ENCODE measurements at places on chromosomes 3 and 15.

DNA sequence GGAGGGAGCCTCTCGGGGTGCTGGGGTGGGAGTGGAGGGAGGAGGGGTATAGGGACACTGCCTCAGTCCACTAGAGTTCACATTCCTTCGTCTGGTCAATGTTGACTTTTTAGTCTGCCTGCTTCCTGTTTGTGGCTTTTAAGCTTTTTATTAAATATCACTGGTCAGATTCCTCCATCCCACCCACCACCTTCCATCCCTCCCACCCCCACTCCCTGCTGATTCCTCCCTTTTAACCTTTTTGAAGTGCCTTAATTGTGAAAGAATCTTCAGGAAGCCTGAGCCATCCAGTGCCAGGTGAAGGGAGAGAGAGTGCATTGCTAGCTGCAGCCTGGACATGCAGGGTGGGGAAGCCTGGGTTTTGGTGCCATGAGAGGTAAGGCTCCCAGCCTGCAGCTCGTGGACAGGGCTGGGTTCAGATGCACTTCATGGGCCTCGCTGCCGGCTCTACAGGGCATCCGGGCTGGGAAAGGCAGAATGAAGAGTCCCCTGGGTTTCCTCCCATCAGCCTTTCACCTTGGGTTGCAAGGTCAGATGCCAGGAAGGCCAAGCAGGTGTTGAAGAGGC lies 105.9 kb downstream of the DNAJB8 start:
- DNase-seq, result no peak

DNA sequence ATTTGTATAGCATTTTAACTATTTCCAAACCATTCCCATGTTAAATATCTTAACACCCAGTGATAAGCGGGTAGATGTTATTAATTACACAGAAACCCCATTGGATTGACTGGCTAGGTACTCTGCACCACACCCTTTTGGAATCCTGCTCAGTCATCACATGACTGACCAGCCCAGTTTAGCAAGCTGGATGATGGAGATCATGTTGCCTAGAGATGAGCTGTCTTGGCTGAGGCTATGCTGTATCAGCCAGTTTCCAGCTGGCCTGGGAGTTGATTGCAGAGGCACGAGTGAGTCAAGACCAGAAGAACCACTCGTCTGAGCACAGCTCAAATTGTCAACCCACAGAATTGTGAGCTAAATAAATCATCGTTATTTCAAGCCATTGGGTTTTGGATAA lies 124.6 kb downstream of the ZNF621 start:
- no peak for DNase-seq

- no peak for DNase-seq
Measured at GRCh38 chr15:28129231-28129848, 30.2 kb upstream of the OCA2 start.

DNA sequence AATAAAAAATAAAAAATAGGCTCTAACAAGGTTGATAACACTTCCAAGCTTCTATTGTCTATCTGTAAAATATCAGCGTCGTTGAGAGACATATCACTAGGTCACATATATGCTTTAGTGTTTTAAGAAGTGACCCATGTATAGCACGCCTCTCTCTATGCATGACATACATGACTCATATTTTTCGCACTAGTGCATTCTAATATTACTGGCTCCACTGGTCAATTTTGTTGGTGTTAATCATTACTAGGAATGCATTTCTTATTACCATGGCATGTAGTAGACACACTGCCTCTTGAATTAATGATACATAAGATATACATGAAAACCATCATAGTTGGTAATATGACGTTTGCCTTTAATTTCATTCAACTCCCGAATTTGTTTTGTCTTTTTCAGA lies 203.1 kb downstream of the CHL1 start:
- DNase-seq, result no peak

GRCh38 chr3:61518590-61518989 lies 42.8 kb upstream of the PTPRG start:
- no peak for DNase-seq

DNA sequence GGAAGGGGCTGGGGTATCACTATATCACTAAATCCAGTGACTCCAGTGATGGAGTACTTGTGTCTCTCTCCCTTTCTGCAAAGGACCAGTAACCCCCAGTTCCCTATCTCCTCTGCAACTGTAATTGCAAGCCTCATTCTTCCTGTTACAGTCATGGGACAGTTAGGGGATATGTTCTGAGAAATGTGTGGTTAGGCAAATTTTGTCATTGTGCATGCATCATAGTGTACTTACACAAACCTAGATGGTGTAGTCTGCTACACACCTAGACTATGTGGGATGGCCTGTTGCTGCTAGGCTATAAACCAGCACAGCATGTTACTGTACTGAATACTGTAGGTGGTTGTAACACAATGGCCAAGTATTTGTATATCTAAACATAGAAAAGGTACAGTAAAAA lies 2.2 kb downstream of the VPS8 start:
- DNase-seq, result no peak

GRCh38 chr3:107662586-107662985 lies 139.8 kb downstream of the BBX start:
- no peak for DNase-seq

- DNase-seq, result no peak
Measured at GRCh38 chr3:78761126-78761525, 1006.7 kb downstream of the ROBO1 start.

DNA sequence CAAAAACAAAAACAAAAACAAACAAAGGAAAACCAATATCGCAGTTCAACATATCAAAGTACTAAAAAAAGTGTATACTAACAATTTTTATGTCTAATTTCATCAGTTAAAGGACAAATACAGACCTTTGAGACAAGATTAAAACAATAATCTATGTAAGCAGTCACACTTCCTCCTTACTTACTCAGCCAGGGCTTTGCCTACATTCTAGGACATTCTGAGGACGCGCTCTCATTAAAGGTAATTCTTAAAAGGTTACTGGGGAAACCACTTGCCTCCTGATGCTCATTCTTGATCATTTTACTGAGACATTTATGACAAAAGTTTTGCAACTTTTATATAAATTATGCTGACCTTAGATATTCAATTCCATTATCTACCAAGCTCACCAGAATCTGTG lies 93.4 kb downstream of the CBLB start:
- DNase-seq, result no peak

DNA sequence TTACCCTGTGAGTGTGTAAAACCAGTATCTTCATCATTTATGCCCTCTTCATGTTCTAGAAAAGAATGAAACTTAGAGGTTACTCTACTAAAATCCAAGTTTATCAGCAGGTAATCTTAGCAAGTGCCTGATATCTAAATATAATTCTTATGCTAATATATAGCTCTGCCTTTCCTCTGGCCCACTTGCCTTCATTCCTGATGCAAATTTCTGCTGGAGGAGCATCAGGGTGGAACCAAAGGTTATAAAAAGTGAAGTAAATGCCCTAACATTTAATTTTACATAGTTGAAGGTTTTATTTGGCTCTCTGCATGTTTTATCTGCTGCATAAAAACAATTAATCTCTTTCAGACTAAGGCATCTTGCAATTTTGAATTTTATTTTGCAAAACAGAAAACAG lies 936.2 kb downstream of the ROBO2 start:
- DNase-seq, result no peak

Measured in NCI-H1105 treated with DMSO at 0.1 percent for 48 hours (cell line).